ENCODE measurements at places on chromosomes 5 and 9.

GRCh38 chr5:2259494-2260107 lies 376.9 kb upstream of the IRX4 start:
- DNase-seq, result no peak

DNA sequence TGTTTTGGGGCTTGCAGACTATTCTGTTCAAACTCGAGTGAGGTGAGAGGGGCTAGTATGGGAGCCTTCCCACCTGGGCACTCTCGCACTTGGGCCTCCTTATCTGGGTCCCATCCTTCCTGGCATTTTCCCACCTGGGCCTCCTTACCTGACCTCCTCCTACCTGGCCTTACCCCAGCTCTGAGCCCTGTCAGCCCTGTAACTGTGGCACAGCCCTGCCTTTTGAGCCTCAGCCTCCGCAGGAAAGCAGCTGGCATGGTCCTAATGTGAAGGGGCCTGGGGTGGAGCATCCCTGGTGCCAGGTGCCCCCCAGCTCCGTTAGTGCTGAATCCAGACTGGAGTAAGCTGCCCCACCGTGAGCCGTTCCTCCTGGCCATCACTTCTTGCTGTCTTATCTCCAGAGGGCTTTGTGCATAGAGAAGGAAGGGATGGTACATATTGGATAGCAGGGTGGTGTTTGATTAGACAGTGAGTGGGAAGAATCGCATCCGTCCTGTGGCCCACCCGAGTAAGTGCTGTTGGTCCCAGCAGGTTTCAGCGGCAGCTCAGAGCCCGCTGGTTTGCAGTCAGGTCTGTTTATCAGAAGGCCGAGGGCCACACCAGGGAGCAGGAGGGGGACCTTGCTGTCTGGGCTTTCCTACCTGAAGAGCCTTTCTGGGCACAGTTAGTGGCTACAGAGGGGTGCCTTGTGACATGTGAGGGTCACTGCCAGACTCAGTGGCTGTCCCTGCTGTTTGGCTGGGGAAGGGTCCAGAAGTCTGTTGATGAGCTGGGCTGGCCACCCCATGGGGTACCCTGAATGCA lies 76.5 kb downstream of the WNK2 start:
- DNase-seq, result no peak

DNA sequence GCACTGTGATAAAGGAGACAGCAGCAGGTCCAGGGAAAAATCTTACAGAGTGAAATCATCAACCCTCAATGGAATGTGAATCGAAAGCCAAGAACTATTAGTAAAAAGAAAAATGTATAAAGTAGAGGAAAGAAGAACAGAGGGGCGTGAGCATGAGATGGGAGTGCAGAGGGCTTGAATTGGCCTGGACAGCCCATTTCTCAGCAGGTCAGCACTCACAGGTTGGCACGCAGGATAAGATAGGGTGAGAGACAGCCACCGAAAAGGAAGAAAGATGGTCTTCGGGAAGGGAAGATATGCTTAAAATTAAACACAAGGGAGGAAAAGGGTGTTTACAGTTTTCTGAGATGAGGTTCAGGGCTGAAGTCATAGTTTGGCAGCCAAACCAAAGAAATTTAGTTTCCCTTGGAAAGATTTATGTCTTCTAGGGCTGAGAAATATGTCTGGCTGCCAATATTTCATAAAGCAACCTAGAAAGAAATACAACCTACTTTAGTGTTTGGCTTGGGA lies 524.7 kb downstream of the SPATA31D1 start:
- peak; percentile 62 for DNase-seq

- no peak for DNase-seq
These were observed 46.5 kb downstream of the P4HA2 start for GRCh38 chr5:132181011-132181629.

DNA sequence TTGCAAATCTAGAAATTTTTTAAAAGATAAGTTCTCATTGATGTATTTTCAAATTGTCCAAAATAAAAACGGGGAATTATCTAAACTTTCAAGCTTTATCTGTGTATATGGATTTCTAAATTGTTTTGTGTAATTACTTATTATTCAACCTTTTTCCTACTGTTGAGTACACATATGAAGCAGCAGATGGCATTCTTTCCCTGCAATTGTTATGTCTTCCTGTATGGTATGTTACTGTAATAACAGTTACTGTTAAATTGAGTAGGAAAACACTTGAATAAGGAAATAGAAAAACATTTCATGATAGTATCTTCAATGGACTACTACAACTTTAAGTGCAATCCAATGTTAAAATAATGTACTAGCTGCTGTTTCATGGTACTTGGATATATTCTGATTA lies 124.8 kb downstream of the RANBP17 start:
- peak; percentile 7 for DNase-seq

DNA sequence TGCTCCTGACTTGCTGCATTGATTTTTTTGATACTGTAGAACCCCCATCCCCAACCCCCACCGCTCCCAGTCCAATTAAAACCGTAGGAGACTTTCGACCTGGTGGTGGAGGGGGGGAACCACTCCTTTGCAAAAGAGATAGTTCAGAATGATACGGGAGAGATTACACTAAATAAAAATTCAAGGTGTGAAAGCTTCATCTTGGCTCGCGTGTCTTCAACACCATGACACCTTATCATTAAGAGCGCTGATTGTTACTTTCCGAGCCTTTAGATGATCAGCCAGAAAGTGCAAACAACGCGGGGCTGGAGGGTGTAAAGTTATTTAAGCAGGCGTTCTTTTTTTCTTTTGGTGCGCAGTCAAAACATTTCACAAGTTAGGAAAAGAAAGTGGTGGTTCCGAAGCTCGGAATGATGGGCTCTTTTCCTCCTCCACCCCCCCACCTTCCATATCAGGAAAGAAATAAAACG lies 1.3 kb upstream of the ZNF462 start:
- no peak for DNase-seq

GRCh38 chr5:87741881-87742280 lies 329.2 kb upstream of the CCNH start:
- no peak for DNase-seq

DNA sequence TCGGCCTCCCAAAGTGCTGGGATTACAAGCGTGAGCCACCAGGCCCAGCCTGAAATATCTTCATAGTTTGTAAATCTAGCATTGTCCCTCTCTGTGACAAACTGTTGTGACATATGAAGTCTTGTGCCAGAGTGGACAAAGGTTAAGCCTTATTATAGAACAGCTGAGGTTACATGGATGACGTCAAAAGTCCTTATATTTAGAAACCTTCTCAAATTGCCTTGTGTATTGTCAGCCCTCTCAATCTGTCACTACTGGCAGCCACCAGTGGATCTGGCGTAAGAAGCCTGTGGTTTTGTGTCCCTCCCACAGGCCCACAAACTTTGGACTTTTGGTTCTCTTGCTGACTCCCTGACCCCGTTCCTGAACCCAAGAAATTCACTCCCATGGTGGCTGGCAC lies 79.4 kb upstream of the CCDC112 start:
- DNase-seq, result no peak

DNA sequence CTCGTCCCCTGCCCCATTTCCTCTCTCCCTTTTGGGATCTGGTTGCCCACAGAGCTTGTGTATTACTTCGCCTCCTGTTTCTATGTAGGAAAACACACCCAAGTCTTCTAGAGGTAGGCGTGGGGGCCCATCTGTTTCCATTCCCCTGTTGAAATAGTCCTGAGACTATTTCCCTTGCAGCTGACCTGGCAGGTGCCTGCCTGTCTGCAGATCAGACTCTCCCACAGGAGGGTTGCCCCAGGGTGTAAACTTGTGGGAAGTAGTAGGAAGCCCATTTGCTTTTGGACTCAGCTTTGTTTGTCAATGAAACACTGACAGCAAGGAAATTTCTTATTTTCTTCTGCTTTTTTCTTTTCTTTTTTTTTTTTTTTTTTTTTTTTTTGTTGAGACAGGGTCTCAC lies 16.3 kb upstream of the GARNL3 start:
- DNase-seq, result no peak

DNA sequence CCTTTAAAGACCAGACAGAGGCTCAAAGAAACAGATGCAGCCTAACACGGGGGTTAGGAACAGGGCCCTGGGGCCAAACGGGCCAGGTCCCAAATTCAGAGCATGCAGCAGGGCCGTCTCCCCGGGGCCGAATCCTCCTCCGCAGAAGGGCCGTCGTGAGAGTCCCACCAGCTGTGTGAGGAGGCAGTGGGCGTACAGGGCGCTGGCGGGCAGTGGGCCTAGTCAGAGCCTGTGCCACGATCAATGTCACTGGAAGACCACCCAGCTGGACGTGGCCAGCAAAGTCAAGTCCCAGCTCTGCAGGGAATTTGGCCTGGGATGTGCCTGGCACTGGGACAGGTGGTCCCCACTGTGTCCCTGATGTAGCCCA lies 15.8 kb upstream of the FCN2 start:
- DNase-seq, result no peak

DNA sequence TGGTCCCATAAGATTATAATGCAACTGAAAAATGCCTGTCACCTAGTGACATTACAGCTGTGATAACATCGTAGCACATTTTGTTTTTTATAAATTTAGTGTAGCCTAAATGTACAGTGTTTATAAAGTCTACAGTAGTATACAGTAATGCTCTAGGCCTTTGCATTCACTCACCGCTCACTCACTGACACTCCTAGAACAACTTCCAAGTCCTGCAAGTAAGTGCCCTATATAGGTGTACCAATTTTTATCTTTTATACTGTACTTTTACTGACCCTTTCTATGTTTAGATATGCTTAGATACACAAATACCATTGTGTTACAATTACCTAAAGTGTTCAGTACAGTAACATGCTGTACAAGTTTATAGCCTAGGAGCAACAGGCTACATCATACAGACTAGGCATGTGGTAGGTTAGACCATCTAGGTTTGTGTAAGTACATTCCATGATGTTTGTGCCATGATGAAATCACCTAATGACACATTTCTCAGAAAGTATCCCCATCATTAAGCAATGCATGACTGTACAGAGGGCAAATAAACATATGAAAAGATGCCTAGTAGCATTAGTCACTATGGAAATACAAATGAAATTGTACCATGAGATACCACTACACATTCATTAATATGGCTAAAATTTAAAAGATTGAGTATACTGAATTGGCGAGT lies 127.6 kb downstream of the TRPM6 start:
- DNase-seq, result peak; percentile 90

- DNase-seq, result no peak
These were observed 94.8 kb downstream of the SLC1A3 start for GRCh38 chr5:36701085-36701698.

- DNase-seq, result no peak
These were observed 57.2 kb upstream of the RIC1 start for GRCh38 chr9:5571629-5572232.

DNA sequence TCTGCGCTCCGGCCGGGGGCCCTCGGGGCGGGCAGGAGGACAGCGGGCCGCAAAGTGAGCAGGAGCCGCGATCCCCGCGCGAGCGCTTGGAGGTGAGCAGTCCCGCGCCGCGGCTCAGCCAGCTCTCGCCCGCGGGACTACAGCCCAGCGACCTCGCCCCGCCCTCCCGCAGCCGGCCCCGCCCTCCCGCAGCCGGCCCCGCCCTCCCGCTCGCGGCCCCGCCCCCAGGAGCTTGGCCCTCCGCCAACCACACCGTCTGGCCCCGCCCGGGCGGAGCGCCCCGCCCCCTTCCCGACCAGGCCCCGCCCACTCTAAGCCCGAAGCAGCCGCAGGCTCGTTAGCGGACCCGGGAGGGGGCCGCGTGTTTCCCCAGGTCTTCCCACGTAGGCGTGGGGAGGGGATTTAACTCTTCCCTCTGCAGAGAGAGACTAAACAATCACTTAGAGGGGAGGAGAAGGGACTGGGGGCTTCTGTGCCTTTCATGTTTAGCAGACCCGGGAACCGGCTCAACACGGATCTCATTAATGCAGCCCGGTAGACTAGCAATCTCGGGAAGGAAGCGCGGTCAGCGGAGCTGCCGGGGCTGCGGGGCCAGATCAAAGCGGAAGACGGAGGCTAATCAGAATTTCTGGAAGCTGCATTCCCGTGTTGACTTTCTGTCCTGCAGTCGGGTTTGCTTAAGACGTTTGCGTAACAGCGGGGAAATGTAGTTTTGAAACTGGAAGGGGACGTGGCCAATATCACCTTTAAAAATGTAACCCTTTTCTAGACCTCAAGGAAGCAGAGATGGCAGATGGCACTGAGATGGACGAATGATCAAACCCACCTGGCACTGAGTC lies at the start of gene MYO10:
Gene MYO10 (minus strand): TSS at position 139 of the 839 bp plus-strand sequence. CDS start 480 bp downstream, outside the sequence.
- DNase-seq, result peak; percentile 80

DNA sequence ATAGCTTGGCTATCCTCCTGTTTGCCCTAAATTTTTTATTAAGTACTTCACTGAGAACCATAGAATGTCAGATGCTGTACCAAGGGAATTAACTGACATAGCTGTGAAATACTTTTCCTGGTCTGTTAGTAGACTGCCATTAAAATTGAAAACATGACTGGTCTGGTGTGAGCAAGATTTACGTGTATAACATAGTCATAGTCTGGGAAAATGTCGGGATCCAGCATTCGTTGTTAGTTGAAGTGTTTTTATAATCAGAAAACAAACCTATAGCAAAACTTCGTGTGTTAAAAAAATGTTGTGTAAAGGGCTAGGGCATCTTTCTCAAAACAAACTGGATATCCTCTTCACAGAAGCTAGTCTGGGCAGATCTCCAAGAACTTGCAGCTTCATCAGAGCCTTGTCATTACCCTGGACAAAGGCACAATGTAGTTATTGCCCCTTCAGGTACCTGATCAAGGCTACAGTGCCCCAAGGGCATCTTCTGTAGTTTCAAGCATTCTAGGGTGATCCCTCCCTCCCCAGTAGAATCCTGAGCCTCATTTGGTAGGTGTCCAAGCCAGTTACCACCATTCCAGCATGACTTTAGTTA lies 454.2 kb upstream of the SGCD start:
- DNase-seq, result peak; percentile 79

GRCh38 chr5:97192580-97193354 lies 9.7 kb upstream of the RIOK2 start:
- DNase-seq, result peak; percentile 29

DNA sequence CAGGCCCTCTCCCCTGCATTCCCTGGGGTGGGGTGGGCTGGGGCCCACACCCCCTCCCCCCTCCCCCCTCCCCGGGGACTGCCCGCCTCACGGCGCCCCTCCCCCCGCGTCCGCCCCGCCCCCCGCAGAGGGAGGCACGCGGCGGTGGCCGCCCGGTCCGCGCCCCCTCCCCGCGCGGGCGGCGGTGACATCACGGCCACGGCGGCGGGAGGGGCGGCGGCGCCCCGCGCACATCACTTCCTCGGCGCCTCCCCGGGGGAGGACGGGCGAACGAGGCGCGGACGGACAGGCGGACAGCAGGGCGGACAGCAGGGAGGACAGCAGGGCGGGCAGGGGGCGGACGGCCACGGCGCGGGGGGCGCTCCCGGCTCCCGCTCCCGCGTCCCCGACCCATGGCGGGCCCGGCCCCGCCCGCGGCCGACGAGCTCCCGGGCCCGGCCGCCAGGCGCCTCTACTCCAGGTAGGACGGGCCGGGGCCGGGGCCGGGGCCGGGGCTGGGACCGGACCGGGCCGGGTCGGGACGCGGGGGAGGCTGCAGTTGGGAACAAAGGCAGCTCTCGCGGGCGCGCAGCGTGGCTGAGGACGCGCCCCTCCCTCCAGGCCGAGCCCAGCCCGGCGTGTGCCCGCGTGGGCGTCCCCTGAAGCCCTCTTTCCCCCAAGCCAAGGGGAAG lies at the start of gene GPSM1:
Gene GPSM1 (plus strand): TSS at position 236 of the 671 bp plus-strand sequence. CDS start 157 bp downstream, at position 393.
- peak; percentile 71 for DNase-seq

DNA sequence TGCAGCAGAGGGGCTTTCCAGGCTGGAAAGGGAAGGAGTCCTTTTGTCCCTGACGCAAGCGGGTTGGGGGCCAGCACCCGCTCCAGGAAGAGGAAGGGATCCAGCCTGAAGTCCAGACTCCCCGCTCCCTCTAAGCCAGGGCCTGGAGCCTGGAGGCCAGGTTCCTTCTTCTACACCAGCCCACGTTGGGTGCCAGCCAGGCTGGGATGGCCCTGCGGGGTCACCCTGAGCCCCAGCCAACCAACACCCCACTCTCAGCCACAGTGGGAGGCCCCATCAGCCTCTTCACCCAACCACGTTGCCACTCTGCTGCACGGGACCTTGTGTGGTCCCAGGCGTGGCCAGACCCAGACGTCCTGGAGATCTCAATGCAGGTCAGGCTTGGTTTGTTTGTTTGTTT lies 970 bp upstream of the FUT7 start:
- DNase-seq, result no peak
